SW 1271 (cell line): ENCODE measurements at places on chromosomes 13 and 19.

GRCh38 chr13:50686551-50686950 lies 156.9 kb downstream of the DLEU7 start:
- no peak for DNase-seq

DNA sequence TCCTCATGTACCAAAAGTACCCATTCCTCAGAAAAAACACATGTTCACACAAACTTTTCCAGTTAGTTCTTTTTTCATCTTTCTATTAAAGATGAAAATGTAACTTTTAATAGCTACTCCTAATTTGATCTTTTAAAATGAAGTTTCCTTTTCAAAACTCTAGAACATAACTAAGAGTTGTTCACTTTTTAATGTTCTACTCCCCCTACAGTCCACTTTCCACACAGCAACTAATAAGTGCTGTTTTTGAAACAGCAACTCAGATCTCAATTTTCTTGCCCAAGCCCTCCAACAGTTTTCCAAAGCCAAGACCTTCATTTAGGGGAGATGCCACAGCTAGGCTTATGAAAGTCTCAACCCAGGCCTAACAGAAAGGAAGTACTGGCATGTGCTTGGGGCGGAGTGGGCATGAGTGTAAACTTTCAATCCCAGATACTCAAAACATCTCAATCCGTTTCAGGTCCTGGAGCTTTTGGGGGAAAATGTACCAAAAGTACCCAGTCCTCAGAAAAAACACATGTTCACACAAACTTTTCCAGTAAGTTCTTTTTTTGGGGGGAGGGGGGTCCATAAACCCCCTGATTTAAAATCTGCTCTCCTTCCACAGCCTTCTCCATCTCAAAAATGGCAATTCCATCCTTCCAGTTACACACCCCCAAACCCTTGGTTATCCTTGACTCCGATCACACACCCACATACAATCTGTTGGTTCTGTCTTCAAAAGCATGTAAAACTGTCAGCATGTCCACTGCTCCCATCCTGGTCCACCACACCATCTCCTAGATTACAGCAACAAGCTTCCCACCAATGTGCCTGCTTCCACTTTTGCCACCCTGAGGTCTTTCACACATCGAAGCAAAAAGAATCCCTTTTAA lies 2.0 kb downstream of the FBL start:
- no peak for DNase-seq

- no peak for DNase-seq
Observed at GRCh38 chr13:59755632-59756290, 408.0 kb downstream of the DIAPH3 start.

DNA sequence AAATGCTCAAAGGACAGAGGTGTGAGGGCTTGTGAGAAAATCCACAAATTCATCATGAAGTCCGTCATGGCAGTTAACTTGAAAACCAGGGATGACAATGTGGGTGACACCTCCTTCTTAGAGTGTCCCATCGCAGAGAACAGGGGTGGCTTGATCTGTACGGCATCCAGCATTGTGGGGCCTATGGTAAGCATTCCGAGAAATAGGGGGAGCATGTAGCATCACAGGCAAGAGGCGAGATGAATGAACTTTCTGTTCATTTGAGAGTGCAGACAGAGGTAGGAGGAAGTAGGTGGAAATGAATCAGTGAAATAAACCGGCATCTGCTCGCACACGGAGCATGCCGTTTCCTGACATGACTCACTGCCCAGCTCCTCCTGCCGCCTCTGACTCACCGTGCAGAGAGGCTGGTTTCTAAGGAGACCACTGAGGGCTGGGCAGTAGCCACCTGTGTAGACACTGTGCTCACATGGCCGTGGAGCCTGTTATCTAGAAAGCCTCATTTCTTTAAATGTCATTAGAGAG lies 339.0 kb downstream of the RFC3 start:
- DNase-seq: peak; percentile 96

GRCh38 chr19:47545061-47545948 lies 27.6 kb downstream of the ZNF541 start:
- DNase-seq: no peak

- no peak for DNase-seq
Observed at GRCh38 chr13:53014495-53015443, 13.8 kb upstream of the OLFM4 start.

GRCh38 chr13:44425815-44426078 lies 52.1 kb downstream of the SERP2 start:
- DNase-seq: no peak

GRCh38 chr19:44817725-44818465 lies 9.0 kb downstream of the BCAM start:
- no peak for DNase-seq

- no peak for DNase-seq
Observed at GRCh38 chr13:93882086-93882651, 597.3 kb downstream of the DCT start.

- DNase-seq: no peak
Observed at GRCh38 chr19:23378948-23379347, 16.3 kb downstream of the ZNF91 start.

GRCh38 chr13:25190256-25190655 lies 18.2 kb upstream of the AMER2 start:
- DNase-seq: no peak

- DNase-seq: no peak
Observed at GRCh38 chr13:27126859-27127258, 44.8 kb downstream of the USP12 start.

DNA sequence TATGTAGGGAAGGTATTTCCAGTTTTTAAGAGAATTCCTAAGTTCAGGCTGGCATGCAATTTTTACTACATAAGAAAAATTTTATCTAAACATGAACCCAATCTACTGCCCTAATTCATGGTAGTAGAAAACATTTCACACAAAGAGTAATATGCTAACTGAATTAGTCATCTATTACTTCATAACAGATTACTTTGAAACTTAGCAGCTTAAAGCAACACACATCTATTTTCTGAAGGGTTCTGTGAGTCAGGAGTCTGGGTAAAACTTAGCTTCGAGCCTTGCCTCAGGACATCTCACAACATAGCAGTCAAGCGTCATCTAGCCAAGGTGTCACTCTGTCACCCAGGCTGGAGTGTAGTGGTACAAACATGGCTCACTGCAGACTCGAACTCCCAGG lies 537.5 kb downstream of the DCT start:
- no peak for DNase-seq

DNA sequence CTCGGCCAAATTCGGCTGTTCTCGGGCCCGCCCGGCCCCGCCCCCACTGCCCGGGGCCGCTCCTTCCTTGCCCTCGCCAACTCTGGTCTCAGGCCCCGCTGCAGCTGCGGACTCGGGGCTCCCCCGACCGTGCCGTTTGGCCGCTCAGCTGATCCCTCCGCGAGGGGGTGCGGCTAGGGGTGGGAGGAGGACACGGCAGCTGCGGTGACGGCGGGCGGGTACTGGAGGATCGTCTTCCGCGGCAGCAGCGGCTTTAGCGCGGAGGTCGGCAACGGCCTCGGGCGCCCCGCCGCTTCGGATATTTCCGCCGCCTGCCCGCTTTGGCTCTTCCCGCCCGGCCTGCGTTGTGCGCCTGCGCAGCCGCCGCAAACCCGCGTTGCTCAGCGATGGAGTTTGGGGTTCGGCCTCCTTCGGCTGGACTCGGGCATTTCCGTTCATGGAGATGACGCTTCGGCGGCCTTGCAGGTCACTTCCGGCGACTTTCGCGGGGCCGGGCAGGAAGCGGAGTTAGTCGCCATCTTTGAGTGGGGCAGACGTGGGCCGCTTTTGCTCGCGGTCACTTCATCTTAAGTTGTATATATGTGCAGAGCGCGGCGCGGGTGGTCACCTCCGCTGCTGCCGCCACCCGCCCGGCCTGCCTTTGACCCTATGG lies 338 bp upstream of the UBE2M start:
- no peak for DNase-seq

DNA sequence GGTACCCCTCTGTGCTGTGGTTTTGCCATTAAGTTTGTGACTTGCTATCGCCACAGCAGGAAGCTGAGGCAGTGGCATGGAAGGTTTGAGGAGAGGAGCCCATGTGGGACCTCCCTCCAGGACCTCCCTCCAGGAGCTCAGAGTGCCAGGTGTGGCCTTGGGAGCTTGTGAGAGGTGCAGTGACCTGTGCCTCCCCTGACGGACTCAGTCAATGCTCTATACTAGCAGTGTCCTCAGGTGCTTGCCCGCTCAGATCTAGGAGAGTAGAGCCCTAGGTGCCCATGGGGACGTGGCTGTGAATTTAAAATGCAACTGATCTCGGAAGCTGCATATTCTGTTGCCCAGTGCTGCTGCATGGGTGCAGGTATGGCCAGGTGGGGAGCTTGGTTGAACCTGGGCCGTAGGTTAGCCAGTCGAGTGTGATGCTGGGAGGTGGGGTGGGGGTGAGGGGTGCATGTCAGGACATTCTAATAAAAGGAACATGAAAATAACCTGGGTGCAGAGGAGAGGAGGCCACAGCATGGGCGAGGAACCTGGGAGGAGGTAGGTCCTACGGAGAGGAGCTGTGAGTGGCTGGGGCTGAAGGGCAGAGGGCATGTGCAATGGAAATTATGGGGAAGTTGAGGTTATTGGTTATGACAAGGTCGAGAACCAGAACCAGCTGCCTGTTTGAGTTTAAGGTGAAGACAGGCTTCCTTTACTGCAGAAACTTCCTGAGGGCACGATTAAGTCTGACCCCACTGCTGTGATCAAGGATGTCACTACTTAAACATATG lies 41.6 kb downstream of the TEX29 start:
- no peak for DNase-seq

DNA sequence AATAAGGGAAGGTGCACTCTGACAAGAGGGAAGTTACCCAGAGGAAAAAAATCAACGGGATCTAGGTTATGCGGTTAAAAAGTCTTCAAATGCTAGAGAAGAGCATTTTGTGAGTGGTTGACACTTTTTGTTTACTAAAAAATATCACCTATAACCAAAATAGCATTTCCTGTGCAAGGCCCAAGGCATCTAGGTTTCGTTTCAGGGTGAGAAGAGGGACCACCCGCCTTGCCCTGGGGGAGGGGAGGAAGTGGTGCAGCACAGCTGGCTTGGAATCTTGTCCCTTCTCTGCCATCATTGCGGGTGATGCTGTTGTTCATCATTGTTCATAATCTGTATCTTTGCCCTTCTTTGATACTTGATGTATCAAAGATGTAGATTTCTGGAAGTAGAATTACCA lies 80.6 kb downstream of the NUFIP1 start:
- DNase-seq: no peak

DNA sequence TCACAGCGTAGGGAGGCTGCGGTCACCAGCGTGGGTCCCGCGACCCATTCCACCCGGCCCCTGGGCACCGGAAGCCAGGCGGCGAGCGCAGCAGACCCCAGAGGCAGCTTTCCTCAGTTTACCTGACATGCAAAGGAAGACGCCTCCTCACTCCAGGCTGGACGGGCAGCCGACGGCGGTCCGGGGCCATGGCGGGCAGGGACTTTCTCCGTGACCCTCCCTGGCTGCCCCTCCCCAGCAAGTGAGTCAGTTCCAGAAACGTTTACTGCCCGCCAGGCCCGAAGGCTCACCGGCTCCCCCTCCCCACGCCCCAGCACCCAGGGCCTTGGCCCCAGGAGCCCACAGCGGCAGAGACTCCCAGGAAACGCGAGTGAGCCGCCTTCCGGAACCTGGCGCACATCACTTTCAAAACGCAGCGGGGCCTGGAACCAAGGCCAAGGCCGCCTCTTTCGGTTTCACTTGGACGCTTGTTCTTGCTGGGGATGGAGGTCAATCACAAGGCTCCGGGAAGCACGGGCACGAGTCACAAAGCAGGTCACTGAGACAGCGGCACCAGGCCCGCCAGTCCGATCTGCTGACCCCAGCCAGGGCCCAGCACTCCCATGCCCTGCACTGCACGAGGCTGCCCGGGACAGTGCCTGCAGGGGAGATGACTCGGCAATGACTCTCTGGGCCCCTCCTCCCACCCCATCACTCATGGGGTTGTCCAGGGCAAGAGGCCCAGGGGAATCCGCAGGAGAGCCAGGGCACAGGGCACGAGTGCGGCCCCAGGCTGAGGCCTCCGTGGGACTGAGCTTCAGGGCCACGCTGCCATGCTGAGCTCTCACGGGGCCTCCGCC lies 5.3 kb downstream of the SBNO2 start:
- DNase-seq: peak; percentile 45

GRCh38 chr13:23822252-23822824 lies 66.9 kb downstream of the MIPEP start:
- no peak for DNase-seq

- no peak for DNase-seq
Observed at GRCh38 chr13:20195801-20196200, 3.1 kb upstream of the GJB2 start.

- DNase-seq: no peak
Observed at GRCh38 chr13:23828086-23828485, 61.1 kb downstream of the MIPEP start.

DNA sequence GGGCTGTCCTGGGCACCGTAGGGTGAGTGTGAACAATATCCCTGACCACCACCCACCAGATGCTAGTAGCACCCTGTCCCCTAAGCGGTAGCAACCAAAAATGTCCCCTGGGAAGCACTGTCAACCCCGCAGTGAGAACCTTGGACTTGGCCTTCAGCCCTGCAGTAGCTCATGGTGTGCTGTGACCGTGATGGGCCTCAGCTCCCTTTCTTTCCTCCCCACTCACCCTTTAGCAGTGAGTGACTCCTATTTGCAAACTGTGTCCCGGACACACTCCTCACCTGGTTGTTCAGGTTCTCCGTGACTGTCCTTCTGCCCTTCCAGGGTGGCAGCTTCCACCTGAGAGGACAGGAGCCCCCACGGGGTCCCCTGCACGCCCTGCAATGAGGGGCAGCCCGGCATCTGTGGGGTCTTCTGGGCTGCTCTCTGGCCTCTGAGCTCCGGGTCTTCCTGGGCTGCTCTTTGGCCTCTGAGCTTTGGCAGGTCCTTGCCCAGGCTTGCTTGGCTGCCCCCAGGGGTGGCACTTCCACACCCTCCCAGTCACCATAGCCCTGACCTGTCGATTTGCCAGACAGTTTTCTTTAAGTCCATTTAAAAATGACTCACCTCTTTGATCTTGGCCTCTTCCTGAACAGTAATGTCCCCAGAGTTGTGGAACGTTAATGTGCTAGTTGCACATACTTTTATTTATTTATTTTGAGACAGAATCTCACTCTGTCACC lies 3.8 kb downstream of the KDM4B start:
- DNase-seq: peak; percentile 12

- no peak for DNase-seq
Observed at GRCh38 chr13:35925669-35926068, 205.5 kb downstream of the DCLK1 start.

DNA sequence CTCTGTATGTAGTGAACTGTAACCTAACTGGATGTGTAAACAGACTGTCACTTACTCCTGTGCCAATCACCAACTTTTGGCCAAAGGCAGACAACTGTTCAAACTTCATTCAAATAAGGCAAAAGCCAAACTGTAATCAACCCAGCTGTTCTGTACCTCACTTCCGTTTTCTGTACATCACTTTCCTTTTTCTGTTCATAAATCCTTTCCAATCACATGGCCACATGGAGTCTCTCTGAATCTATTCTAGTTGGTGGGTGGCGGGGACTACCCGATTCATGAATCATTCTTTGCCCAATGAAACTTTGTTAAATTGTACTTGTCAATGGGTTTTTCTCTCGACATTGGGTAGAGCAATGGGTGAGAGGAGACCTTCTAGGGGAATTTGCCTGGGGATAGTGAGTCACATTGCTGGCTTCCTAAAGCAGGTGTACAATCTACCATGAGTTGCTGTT lies 178.3 kb upstream of the RFC3 start:
- DNase-seq: no peak

GRCh38 chr13:40999416-40999815 lies 19.7 kb downstream of the ELF1 start:
- no peak for DNase-seq
